ENCODE measurements at places on chromosomes 11 and 22. TPM values are rescaled to one million over a fixed set of nuclear protein-coding genes. Genes with fewer than 3 reads are reported as not detected.

The WT1 gene
- not detected for total RNA-seq

The HMBS gene
- 36.0 TPM for total RNA-seq

The SERPIND1 gene
- total RNA-seq = not detected

The HEPHL1 gene
- not detected for total RNA-seq

The SLC1A2 gene
- total RNA-seq = not detected

The SCGB1C1 gene
- total RNA-seq = not detected

The TSGA10IP gene
- not detected for total RNA-seq

The MRGPRE gene
- total RNA-seq = not detected

The PIWIL4 gene
- total RNA-seq = 1.0 TPM

The MRGPRX3 gene
- not detected for total RNA-seq

The HTR3A gene
- total RNA-seq = not detected

The OR4C3 gene
- total RNA-seq = not detected

The GRIK4 gene
- not detected for total RNA-seq

The MS4A3 gene
- not detected for total RNA-seq

The PHOX2A gene
- not detected for total RNA-seq
